ENCODE measurements at places on chromosomes 7 and 10.

DNA sequence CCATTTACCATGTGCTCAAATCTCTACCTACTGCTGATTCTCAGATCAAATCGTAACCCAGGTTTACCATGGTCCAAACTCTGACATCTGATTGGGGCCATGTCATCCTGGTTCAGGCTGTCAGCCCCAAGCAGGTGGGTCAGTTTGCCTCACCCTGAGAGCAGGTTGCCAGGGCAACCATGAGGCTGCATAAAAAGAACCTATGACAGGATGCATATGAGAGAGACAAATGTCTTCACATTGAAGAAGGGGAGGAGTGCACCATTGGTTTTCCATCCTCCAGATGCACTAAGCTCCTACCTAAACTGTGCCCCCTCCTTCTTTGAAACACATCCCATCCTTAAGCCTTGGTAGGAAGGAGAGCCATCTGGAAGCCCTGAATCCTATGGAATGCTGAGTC, 10.2 kb downstream of the PRSS1 start:
- no peak for DNase-seq

DNA sequence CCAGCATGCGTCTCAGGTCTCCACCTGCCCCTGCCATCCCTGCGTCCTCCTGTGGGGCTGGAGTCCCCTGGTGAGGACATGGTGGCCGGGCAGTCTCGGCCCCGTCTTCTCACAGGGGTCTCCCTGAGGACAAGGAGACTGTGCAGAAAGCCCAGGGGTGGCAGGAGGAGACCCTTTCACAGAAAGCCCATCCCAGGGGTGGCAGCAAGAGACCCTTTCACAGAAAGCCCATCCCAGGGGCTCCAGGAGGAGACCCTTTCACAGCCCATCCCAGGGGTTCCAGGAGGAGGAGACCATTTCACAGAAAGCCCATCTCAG, 14.8 kb upstream of the CHST12 start:
- no peak for DNase-seq

- no peak for DNase-seq
Observed at GRCh38 chr10:5816170-5816569, 2.9 kb upstream of the GDI2 start.

DNA sequence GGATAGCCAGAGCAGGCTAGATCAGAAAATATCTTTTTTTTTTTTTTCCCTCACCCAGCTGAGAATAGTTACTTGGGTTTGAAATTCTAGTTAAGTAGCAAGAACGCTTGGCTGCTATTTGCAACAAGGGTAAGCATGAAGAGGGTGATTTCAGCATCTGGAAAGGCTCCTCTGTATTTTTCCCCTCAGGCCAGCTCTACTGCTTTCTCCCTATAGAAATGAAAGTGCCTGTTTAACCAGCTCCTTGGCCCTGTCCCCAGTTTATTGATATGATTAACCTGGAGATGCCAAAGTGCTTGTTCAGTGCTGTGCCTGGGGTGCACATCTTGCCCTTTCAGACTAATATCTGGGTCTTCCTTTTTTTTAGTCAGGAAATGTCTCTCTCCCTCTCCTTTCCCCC, 37.1 kb downstream of the AP3M1 start:
- no peak for DNase-seq

GRCh38 chr7:50309721-50310120, 5.2 kb downstream of the IKZF1 start:
- no peak for DNase-seq

- no peak for DNase-seq
Observed at GRCh38 chr7:1954366-1955004, 278.3 kb downstream of the MAD1L1 start.

DNA sequence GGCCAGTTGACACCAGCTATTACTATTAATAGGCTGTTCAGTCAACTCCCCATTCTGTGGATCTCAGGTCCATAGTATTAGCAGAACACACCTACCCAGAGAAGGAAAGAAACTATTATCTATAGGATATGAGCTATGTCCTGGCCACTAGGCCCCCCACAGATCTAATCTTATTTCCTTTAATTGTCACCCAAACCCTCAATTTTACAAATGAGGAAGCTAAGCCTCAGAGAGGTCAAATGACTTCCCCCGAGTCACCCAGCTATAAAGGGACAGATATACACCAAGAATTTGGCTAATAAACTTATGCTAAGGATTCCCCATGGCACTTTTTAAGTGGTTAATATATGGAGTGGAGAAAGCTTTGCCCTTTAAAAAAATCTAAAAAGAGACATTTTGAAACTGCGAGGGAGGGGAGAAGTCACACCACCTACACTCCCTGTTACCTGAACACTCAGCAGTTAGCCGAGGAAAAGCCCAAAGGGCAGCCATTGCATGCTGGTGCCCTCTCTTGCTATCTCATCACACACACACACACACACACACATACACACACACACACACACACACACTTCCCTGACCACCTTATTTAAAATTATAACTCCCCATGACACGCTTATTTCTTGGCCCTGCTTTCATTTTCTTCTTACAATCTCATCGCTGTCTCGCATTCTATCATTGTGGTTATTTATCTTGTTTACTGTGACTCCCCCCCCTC, 157.0 kb upstream of the ADO start:
- no peak for DNase-seq

DNA sequence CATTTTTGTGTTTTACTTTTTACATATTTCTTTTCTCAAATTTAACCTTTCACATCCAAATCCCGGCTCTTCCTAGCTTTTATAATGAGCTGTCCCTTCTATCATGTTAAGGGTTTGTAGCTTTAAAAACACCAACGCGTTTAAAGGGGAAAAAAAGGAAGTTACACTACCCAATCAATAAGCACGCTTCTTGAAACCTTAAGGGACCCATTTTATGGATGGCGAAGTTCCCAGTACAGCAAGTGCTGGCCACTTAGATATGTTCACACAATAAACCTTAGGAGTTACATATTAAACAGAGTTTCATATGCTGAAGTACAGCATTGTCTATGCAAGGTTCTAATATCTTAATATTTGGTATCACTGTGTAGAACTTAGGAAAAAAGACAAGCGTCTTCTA, 1.8 kb downstream of the GNG11 start:
- no peak for DNase-seq

DNA sequence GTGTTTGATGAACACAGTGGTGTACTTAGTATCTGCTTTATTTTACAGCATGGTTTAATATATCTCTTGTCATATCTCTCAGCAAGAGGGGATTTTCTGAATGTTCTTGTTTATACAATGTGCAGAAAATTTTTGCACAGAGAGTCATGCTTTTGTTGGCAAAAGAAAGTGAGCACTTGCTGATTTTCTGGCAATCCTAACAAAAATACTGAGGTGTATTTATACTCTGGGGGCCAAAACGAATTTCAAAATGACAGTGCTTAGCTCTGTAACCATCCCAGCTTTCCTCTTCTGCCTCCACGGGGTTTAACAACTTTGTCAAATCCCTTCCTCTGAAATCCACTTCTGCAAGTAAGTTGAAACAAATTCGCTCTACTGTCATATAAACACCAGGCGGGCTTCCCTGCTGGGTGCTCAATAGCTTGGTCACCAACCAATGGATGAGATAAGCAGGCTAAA, 169.2 kb downstream of the NOC3L start:
- no peak for DNase-seq
